Activated effector memory CD4-positive, alpha-beta T cell treated with Interleukin-2 at 50 U/mL for 16 hours (primary cell): ENCODE measurements at places on chromosomes 5 and 9.

DNA sequence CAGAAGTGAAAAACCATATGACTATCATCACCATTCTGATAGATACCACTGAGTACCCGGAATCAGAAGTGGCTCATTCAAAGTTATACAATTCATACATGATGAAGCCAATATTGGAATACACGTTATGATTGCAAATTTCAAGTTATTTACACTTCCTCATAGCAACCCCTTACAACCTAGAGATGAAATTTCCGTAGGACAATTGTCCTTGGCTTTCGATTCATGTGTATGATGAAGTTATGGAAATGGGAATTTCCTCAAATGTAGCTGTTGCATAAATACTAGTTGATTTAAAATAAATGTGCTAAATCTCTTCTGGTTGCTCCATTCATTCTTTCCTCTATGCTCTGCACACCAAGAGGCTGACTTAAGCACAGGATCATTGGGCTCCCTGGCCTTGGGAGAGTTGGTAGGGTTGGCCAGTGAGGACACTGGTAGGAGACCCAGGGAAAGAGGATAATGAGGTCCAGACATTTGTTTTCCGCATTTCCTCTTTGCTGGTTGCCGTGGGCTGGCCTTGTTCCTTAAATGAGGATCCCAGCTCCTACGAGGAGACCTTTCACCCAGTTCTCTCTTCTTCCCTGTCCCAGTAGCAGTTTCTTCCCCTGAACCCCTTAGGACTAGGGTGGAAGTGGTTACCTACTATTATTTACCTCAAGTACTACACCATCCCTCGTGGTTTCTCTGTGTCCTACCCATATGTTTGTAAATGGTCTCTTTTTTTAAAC, 90.3 kb downstream of the ZNF474 start:
- DNase-seq = no peak

- no peak for DNase-seq
Measured at GRCh38 chr5:149863176-149863575, 81.4 kb downstream of the PDE6A start.

GRCh38 chr5:80411589-80412219, 3.8 kb downstream of the ZFYVE16 start:
- no peak for DNase-seq

- DNase-seq = no peak
Measured at GRCh38 chr5:34563931-34564709, 92.0 kb upstream of the RAI14 start.

DNA sequence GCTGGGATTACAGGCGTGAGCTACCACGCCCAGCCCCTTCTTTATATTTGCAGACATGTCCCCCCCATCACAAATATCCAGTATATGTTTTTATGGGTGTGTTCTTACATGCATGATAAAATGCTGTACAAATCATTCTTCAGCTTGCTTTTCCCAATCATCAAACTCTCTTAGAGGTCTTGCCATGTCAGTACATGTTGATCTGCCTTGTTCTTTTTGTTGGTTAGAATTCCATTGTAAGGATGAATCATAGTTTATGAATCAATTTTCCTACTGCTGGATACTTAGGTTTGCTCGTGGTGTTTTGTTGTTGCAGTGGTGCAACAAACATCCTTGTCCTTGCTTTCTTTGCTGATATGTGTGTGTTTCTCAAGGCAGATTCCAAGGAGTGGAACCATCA, 79.9 kb upstream of the NEURL1B start:
- DNase-seq = no peak
